Brain (organoid and tissue), 16 donors: ENCODE measurements at places on chromosomes 1 and 21.
A peak's percentile ranks its signal among the peaks of the same experiment; 100 is the strongest.

DNA sequence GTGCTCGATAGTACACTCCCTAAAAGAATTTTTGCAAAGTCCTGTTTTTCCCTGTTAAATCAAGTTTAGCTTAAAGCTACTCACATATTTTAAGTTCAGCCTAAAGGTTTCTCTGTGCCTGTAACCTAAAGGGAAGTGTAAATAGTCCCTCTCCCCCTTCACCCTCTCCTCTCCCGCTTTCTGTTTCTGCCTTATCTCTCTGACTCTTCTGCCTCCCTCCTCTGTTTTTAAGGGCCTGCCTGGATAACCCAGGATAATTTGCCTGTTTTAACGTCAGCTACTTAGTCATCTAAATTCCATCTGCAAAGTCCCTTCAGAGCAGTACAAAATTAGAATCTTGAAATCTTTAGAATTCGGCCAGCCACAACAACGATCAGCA, 92.6 kb downstream of the NID1 start:
- DNase-seq, result no peak

DNA sequence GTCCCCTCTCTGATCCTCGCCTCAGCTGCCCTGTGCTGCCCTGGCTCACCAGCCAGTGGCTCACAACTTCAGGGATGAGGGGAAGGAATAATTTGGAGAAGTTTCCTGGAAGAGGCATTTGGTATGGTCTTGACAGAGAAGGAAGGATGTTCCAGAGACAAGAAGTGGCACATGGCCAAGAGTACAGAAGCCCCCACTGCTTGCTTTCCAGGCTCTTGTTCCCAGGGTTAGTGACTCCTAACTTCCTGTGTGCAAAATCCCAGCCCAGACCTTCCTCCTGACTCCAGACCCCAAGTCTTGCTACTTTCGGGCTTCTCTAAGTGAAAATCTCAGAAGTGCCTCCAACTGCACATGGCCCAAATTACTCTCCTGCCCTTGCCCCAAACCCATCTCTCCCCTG, 85.7 kb downstream of the HMGB4 start:
- DNase-seq, result no peak

DNA sequence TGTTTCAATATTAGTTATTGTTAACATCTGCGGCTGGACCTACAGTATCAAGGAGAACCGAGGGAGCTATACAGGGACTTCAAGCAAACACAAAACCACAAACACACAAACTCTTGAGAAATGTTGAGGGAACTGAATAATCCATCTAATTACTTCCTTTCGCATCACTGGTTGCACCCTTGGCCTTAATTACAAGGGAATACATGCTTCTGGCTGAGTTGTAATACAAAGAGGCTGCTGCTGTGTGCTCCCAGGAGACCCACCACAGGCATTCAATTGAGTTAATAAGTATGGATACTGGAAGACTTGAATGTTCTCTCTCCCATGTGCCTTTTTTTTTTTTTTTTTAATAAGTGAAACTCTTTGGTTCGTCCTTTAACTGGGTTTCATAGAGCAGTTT, 16.8 kb upstream of the SMYD2 start:
- peak; percentile 34 for DNase-seq

DNA sequence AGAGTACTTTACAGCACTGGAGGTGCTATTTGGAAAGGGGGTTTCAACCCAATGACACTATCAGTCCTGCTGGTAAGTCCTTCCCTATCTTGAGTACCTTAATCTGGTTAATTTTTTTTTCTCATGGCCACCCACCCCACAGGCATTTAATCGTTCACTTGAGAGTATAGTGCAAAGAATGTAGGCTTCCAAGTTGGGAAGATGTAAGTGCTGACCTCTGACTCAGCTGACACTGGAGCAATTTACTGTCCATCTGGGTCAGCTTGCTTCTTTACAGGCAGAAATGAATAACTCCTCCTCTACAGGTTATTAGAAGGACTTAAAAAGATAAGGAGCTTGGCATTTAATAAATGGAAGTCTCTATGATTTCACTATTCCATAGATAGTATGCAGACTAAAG, 89.6 kb downstream of the AK5 start:
- no peak for DNase-seq

DNA sequence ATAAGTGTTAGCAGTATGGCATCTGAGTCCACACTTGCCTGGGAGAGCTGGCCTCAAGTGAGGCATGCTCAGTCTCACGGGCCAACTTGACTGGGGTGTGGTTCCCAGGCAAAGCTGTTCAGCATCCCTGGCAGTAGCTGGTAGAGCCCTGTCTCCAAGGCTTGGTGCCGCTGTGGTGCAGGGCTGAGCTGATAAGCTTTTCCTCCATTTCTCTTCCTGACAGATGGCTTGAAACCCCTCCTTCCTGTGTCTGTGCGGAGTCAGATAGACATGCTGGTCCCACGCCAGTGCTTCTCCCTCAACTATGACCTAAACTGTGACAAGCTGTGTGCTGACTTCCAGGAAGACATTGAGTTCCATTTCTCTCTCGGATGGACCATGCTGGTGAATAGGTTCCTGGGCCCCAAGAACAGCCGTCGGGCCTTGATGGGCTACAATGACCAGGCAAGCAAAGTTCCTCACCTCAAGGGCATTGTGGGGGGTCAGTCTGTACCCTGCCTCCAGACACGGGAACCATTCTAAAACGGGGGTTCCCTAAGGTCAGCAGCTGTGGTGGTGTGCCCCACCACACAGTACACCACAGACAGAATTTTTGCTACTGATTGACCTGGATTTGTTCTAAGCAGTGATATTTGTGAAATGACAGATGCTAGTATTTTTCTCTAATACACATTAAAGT, 13.7 kb upstream of the MIIP start:
- DNase-seq, result no peak
